ENCODE measurements at places on chromosomes 16 and 17. TPM values are rescaled to one million over a fixed set of nuclear protein-coding genes. Genes with fewer than 3 reads are reported as not detected.

DNA sequence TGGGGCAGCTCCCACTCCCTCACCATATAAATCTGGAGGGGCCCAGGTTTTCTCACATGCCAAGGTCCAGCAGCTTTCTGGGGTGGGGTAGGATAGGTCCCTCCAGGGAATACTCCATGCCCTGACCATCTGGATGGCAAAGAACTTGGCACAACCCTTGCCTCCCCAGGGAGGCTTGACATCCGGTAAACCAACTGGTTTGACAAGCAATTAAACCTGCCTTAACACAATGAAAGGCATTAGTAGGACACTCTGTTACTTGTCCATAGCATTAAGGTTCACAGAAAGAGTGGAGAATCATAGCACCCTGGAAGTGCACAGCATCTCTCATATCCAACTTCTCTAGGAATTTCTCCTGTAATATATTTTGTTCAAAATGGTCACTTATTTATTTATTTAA, 63.9 kb upstream of the MAF start:
- no peak overlapping the region for H3K4me3 ChIP-seq
- no peaks in the 10 kb centered on the region for H3K4me1 ChIP-seq
- H3K36me3 ChIP-seq = peaks cover 5% of the 10 kb centered on the region

- no peak overlapping the region for H3K4me3 ChIP-seq
- peaks cover 2% of the 10 kb centered on the region for H3K4me1 ChIP-seq
- no peaks in the 10 kb centered on the region for H3K27me3 ChIP-seq
- no peak overlapping the region for H3K27ac ChIP-seq
- DNase-seq = no peak
Observed at GRCh38 chr16:30723725-30724355, 24.4 kb upstream of the PHKG2 start.

GRCh38 chr17:57121308-57122042, 36.4 kb downstream of the AKAP1 start:
- no peak overlapping the region for H3K27ac ChIP-seq
- DNase-seq = peak; percentile 72
- no peak overlapping the region for H3K4me3 ChIP-seq
- no peaks in the 10 kb centered on the region for H3K4me1 ChIP-seq

GRCh38 chr16:81445966-81446906, 1.6 kb downstream of the CMIP start:
- peak overlapping the region; percentile 87 for H3K4me3 ChIP-seq
- H3K27me3 ChIP-seq = peaks cover 4% of the 10 kb centered on the region
- peaks cover 8% of the 10 kb centered on the region for H3K36me3 ChIP-seq
- no peak for DNase-seq
- H3K4me1 ChIP-seq = peaks cover 2% of the 10 kb centered on the region
- H3K27ac ChIP-seq = no peak overlapping the region

DNA sequence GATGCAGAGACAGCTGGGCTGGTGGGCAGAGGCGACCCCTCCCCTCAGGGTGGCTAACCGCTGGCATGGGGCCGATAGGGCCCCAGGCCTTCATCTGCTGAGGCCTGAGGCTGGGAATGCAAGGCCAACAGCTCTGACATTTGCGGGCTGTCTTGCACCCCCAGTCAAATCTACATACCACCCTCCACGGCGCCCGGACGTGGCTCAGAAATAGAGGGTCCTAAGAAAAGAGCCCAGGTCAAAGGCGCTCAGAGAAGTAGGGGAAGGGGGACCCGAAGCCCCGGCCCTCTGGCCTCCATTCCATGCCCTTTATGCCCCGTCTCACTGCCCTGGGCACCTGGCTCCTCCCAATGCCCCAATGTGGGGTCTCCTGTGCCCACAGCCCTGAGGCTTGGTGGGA, 142.3 kb downstream of the C16orf78 start:
- no peaks in the 10 kb centered on the region for H3K4me1 ChIP-seq
- H3K27me3 ChIP-seq = no peaks in the 10 kb centered on the region
- peaks cover 4% of the 10 kb centered on the region for H3K36me3 ChIP-seq
- no peak for DNase-seq
- no peak overlapping the region for H3K4me3 ChIP-seq

- no peak overlapping the region for H3K27ac ChIP-seq
- H3K4me1 ChIP-seq = 0 out of 2 replicates have a peak, but pooled peaks cover 5% of the 10 kb centered on the region
- no peak for DNase-seq
- no peak overlapping the region for H3K4me3 ChIP-seq
Observed at GRCh38 chr17:78396441-78397337, 18.2 kb downstream of the PGS1 start.

- peaks cover 11% of the 10 kb centered on the region for H3K4me1 ChIP-seq
- DNase-seq = no peak
- H3K4me3 ChIP-seq = no peak overlapping the region
- H3K36me3 ChIP-seq = peaks cover 4% of the 10 kb centered on the region
- H3K27me3 ChIP-seq = no peaks in the 10 kb centered on the region
- H3K27ac ChIP-seq = no peak overlapping the region
Observed at GRCh38 chr16:13165024-13165423, 263.6 kb downstream of the SHISA9 start.

IFI35 gene
- 3.1 TPM for total RNA-seq

DNA sequence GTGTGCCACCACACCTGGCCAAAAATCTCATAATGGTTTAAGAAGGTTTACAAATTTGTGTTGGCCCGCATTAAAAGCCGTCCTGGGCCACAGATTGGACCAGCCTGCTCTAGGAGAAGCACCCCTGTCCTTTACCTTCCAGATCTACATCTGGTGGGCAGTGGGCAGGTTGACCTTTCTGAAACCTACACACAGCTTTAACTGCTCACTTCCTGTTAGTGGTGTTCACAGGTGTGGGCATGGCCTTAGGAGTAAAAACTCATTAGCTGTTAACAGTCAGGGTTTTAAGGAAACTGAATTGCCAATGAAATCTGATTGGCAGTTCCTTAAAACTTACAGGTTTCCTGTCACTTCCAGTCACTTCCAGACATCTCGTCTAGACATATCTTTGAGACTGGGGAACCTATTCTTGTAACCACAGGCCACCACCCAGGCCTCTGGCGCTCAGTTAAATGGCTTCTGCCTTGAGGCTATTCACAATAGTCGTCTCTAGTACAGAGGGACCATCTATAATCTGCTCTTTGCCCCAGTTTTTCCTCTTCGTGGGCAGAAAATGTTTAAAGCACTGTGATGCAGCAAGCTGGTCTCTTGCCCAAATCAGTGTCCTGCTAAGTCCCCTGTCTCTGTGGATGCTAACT, 29.3 kb downstream of the GNGT2 start:
- no peak overlapping the region for H3K4me3 ChIP-seq
- no peaks in the 10 kb centered on the region for H3K4me1 ChIP-seq
- no peak overlapping the region for H3K27ac ChIP-seq
- H3K36me3 ChIP-seq = peaks cover 21% of the 10 kb centered on the region

DNA sequence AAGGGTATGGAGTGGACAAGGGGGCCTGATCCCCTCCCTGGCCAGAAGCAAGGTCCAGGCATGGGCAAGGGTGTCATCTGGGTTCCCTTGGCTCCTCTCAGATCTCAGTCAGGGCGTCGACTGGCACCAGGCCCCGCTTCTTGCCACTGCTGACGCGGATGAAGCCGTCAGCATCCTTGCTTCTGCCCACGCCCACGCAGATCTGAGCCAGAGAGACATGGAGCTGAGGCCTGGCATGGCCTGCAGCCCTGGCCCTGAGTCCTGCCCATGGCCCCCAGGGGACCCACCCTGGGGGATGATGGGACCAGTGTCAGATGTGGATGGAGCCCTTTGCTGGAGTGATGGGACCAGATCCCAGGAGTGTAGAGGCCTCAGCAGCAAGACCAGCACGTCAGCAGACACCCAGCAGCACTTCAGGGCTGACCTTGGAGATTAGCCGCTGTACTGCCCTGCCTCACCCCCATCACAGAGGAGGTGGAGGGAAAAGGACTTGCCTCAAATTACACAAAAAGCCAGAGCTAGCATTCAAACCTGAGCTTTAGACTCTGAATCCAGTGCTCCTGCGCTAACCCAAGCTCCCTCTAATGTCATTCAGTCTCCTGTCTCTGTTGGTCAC, 12.2 kb downstream of the RPL19 start:
- H3K27me3 ChIP-seq = no peaks in the 10 kb centered on the region
- H3K36me3 ChIP-seq = no peaks in the 10 kb centered on the region
- no peaks in the 10 kb centered on the region for H3K4me1 ChIP-seq
- H3K4me3 ChIP-seq = no peak overlapping the region

- no peak for DNase-seq
- H3K27me3 ChIP-seq = peaks cover 29% of the 10 kb centered on the region
- H3K36me3 ChIP-seq = peaks cover 2% of the 10 kb centered on the region
Observed at GRCh38 chr17:79019632-79020584, 4.1 kb upstream of the C1QTNF1 start.

GRCh38 chr16:19824216-19824615, 60.4 kb downstream of the GPRC5B start:
- H3K27me3 ChIP-seq = no peaks in the 10 kb centered on the region
- no peaks in the 10 kb centered on the region for H3K4me1 ChIP-seq
- no peak overlapping the region for H3K27ac ChIP-seq
- H3K4me3 ChIP-seq = no peak overlapping the region

DNA sequence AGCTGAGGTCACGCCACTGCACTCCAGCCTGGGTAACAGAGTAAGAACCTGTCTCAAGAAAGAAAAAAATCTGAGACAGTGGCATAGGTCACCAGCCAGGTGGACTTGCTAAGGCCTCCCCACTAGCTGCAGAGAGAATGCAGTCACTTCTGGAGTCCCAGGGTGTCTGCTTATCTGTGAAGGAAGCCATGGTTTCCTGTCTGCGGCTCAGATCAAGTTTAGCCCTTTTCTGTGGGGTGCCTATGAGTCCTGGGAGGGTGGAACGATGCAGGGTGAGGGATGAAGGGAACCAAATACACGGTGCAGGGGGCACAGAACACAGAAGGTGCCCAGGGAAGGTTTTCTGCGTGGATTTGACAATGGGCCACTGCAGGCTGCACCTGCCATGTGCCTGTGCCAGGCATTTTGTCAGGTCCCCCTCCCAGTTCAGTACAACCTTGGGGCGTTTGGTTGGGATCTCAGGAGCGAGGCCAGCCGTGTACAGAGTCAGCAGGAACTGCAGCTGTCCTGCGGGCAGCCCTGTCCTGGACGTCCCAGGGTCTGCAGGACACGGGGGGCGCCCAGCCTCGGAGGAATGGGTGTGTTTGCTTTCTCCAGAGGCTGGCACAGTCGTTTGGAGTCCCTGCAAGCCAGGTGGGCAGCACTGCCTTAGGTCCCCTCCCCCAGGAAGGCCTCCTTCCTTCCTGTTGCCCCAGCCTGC, 41.8 kb downstream of the RAB11FIP4 start:
- H3K4me3 ChIP-seq = no peak overlapping the region
- peaks cover 5% of the 10 kb centered on the region for H3K4me1 ChIP-seq
- H3K36me3 ChIP-seq = peaks cover 5% of the 10 kb centered on the region
- H3K27me3 ChIP-seq = no peaks in the 10 kb centered on the region

GRCh38 chr17:66302761-66303626, 581 bp downstream of the PRKCA start:
- peaks cover 3% of the 10 kb centered on the region for H3K36me3 ChIP-seq
- H3K4me3 ChIP-seq = peak overlapping the region; percentile 87
- H3K27me3 ChIP-seq = no peaks in the 10 kb centered on the region
- no peak overlapping the region for H3K27ac ChIP-seq

- no peaks in the 10 kb centered on the region for H3K36me3 ChIP-seq
- no peaks in the 10 kb centered on the region for H3K4me1 ChIP-seq
- no peak overlapping the region for H3K4me3 ChIP-seq
- no peak overlapping the region for H3K27ac ChIP-seq
- no peaks in the 10 kb centered on the region for H3K27me3 ChIP-seq
Observed at GRCh38 chr16:71542377-71542776, 16.2 kb downstream of the CHST4 start.

DNA sequence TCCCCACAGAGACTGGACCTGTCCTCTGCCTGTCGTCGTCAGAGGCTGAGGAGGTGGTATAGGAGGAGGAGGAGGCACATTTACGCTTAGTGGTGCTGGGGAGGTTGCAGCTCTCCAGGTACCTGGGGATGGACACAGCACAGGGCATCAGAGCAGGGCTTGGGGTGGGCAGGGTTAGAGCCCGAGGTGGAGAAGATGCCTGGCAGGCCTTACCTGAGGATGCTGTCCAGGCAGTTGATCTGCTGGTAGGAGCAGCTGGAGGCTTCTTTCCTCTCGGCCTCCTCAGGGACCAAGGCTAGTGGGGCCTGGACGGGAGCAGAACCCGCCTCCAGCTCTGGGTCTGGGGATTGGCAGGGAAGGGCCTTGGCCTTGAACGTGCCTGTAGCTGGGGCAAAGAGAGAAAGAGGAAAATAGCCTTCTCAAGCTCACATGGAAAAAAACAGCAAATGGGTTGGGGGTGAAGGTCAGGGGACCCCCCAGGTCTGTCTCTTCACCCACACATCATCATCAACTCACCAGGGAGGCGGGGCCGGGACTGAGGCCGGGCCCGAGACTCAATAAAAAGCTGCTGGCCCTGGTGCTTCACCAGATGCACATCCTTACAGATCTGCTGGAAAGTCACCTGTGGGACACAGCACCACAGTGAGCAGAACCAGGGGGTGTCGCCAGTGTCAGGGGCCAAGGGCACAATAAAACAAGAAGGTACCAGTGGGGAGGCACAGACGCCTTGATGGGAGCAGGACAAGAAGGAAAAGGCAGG, 5.6 kb downstream of the PER1 start:
- H3K4me1 ChIP-seq = no peaks in the 10 kb centered on the region
- no peak overlapping the region for H3K27ac ChIP-seq
- H3K4me3 ChIP-seq = no peak overlapping the region
- H3K36me3 ChIP-seq = peaks cover 36% of the 10 kb centered on the region

DNA sequence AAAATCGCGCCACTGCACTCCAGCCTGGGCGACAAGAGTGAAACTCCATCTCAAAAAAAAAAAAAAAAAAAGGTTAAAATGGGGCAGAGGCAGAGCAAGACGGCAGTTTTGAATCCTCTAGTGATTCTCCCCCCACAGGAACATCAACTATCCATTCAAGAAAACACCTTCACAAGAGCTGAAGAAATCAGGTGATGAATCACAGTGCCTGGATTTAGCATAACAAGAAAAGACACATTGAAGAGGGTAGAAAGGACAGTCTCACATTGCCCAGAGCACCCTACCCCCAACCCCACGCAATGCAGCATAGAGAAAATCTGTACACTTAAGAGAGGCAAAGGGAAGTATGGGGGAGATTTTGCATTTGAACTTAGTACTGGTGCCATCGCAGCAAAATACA, 28.8 kb upstream of the RNF43 start:
- no peak for DNase-seq
- no peak overlapping the region for H3K27ac ChIP-seq
- no peaks in the 10 kb centered on the region for H3K36me3 ChIP-seq
- H3K4me3 ChIP-seq = no peak overlapping the region
- H3K4me1 ChIP-seq = peaks cover 8% of the 10 kb centered on the region
- no peaks in the 10 kb centered on the region for H3K27me3 ChIP-seq

NPTX1 gene
- 20.8 TPM for total RNA-seq

GRCh38 chr16:1378804-1379303, 27.1 kb downstream of the GNPTG start:
- no peaks in the 10 kb centered on the region for H3K27me3 ChIP-seq
- H3K36me3 ChIP-seq = peaks cover 14% of the 10 kb centered on the region
- H3K27ac ChIP-seq = no peak overlapping the region
- H3K4me3 ChIP-seq = peak overlapping the region; percentile 80
- no peak for DNase-seq

GRCh38 chr17:81727324-81728031, 15.4 kb downstream of the SLC25A10 start:
- H3K4me1 ChIP-seq = no peaks in the 10 kb centered on the region
- no peak overlapping the region for H3K27ac ChIP-seq
- no peak overlapping the region for H3K4me3 ChIP-seq
- no peaks in the 10 kb centered on the region for H3K36me3 ChIP-seq
- DNase-seq = no peak

Data from H9 (cell line).